Activated T-helper 9 cell treated with anti-CD3 and anti-CD28 coated beads, Interleukin-2, amount 50 U/mL, for 16 hours (primary cell): ENCODE measurements at places on chromosomes 4 and X.

DNA sequence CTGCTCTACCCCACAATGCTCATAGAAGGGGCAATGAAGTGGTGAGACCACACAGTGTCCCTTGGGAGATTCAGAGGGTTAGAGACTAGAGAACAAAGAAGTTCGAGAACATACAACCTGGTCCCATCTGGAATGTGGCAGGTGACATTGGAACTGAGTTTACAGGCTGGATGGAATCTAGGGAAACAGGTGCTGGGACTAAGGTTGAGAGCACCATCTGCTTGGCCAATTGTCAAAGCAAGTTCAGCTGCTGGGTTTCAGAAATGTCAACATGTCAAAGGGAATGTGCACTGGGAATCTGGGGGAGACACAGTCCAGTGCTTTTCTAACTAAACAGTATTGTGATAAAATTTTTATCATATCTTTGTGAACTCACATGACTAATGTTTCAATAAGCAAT is 15.9 kb upstream of the FAM13A start:
- DNase-seq: no peak

DNA sequence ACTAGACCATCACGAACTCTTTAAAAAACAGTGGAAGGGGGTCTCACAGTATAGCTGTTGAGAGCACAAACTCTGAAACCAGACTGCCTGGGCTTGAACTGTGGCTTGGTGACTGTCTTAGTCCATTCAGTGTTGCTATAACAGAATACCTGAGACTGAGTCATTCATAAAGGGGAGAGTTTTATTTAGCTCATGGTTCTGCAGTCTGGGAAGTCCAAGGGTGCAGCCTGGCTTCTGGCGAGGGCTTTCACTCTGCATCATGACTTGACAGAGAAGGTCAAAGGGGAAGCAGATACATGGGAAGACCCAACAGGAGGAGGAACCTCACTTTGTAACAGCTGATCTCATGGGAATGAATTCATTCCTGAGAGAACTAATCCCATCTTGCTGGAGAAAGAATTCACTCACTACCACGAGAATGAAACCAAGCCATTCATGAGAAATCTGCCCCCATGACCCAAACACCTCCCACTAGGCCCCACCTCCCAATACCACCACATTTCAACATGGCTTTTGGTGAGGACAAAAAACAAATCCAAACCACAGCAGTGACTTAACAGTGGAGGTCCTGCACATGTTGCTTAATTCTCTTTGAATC is 116.7 kb upstream of the STOX2 start:
- no peak for DNase-seq

DNA sequence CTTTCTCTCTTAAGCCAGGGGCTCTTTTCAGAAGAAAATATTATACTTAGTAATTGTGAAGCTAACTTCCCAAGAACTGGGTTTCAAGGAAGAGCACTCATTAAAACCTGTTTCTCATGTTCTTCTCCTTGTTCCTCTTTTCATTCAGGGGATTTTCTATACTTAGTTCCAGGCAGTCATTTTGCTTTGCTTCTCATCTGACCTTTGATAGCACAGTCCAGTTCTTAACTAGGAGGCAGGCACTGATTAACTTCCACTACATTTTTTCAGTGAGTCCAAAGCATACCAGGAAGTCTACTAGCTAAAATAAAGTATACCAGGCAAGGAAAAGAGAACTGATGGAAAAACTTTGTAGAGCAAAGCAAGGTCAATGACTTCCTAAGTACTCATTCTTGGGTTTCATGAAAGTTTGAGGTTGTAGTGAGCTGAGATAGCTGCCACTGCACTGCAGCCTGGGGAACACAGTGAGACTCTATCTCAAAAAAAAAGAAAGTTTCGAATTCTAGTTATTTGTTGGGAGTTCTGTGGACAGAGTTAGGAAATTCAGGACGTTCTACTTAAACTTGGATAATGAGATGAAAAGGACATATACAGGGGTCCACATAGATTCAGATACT is 190.1 kb upstream of the HS3ST1 start:
- DNase-seq: no peak

GRCh38 chr4:19728773-19729172 is 522.9 kb upstream of the SLIT2 start:
- no peak for DNase-seq

GRCh38 chr4:20592663-20593062 is 107.6 kb upstream of the PACRGL start:
- no peak for DNase-seq
